MCF 10A (cell line): ENCODE measurements at places on chromosomes 7 and 10. TPM values are rescaled to one million over a fixed set of nuclear protein-coding genes. Genes with fewer than 3 reads are reported as not detected.

GRCh38 chr10:116706281-116706680 lies 36.1 kb downstream of the HSPA12A start:
- no peaks in the 10 kb centered on the region for H3K27me3 ChIP-seq
- H3K4me1 ChIP-seq, result no peaks in the 10 kb centered on the region
- H3K4me3 ChIP-seq, result no peak overlapping the region
- DNase-seq, result no peak
- H3K27ac ChIP-seq, result no peak overlapping the region
- no peaks in the 10 kb centered on the region for H3K36me3 ChIP-seq

GRCh38 chr10:4686644-4686996 lies 139.4 kb upstream of the AKR1E2 start:
- no peaks in the 10 kb centered on the region for H3K36me3 ChIP-seq
- peak overlapping the region; percentile 77 for H3K27ac ChIP-seq
- H3K4me1 ChIP-seq, result peaks cover 51% of the 10 kb centered on the region
- DNase-seq, result peak; percentile 64
- H3K27me3 ChIP-seq, result no peaks in the 10 kb centered on the region
- no peak overlapping the region for H3K4me3 ChIP-seq

The EIF5AL1 gene
- total RNA-seq, result 0.42 and 0.54 TPM in 2 replicates

GRCh38 chr7:36283711-36284130 lies 105.9 kb upstream of the ANLN start:
- H3K27ac ChIP-seq, result no peak overlapping the region
- no peaks in the 10 kb centered on the region for H3K27me3 ChIP-seq
- no peak for DNase-seq
- no peaks in the 10 kb centered on the region for H3K36me3 ChIP-seq

DNA sequence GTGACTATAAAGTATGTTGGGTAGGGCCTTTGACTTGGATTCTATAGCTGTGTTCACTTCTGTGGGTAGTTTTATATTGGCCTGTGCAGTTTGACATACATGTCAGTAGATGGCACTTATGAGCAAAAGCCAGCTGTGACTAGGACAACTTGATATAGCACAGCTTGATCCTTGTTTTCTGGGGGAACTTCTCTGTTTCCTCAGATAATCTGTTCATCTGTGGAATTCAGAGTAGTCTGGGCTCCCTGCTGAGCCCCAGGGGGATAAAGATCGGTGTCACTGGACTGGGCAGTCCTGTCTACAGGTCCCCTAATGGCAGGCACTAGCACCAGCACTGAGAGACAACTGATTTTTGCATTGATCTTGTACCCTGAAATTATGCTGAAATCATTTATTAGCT lies 25.4 kb downstream of the CYP2C9 start:
- H3K27me3 ChIP-seq, result no peaks in the 10 kb centered on the region
- no peaks in the 10 kb centered on the region for H3K36me3 ChIP-seq

GRCh38 chr7:51019891-51020870 lies 237.5 kb upstream of the GRB10 start:
- no peaks in the 10 kb centered on the region for H3K27me3 ChIP-seq
- H3K36me3 ChIP-seq, result peaks cover 18% of the 10 kb centered on the region
- no peak overlapping the region for H3K27ac ChIP-seq
- peaks cover 7% of the 10 kb centered on the region for H3K4me1 ChIP-seq

DNA sequence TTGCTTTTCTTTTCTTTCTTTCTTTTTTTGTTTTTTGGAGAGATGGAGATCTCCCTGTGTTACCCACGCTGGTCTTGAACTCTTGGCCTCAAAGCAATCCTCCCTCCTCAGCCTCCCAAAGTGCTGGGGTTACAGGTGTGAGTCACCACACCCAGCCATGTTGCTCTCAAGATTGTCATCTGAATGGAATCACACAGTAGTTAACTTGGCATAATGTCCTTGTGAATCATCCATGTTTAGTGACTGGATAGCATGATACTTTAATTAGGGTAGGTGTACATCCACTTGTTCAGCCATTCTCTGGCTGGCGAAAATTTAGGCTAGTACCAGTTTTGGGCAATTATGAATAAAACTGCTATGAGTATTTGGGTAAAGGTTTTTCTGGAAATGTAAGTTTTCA lies 15.4 kb upstream of the GRB10 start:
- H3K27ac ChIP-seq, result no peak overlapping the region
- H3K27me3 ChIP-seq, result no peaks in the 10 kb centered on the region

DNA sequence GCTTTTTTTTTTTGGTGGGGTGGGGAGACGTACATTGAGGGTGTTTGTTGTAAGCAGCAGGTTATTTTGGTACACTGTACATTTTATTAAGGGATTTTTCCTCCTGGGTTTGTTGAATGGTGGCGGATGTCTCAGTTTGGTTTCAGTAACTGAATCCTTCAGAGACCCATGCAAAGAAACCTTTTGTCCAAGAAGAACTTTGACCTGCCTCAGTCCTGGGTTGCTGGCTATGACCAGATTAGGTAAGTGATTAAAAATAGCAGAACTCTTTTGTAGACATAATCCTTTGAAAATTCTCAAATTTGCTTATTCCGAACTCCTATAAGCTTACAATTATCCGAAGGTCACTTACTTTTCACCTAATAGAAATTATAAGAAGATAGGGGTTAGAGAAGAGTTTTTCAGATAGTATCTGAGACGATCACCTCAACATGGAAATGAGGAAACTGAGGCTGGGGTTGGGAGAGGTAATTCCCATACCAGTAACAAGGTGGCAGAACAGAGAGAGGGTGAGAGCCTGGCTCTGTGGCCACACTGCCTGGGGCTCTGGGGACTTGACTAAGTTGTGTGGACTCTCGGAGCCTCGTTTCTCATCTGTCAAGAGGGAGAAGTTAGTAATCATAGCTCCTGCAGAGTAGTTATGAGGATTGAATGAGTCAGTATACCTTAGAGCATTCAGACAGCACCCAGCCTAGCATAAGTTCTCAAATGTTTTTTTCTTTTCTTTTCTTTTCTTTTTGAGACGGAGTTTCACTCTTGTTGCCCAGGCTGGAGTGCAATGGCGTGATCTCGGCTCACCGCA lies 87.4 kb downstream of the CCNY start:
- peak overlapping the region; percentile 99 for H3K27ac ChIP-seq
- H3K27me3 ChIP-seq, result no peaks in the 10 kb centered on the region
- peaks cover 5% of the 10 kb centered on the region for H3K36me3 ChIP-seq
- H3K4me1 ChIP-seq, result peaks cover 46% of the 10 kb centered on the region
- no peak overlapping the region for H3K4me3 ChIP-seq
